Retina (tissue), 1 donor: ENCODE measurements at places on chromosomes 16 and 17.

- peak; percentile 71 for DNase-seq
Observed at GRCh38 chr17:9221147-9221921, 200.0 kb downstream of the NTN1 start.

GRCh38 chr17:6870841-6871240 is 39.3 kb upstream of the TEKT1 start:
- no peak for DNase-seq

- DNase-seq, result no peak
Observed at GRCh38 chr17:82372249-82373071, 895 bp downstream of the UTS2R start.

GRCh38 chr17:71110326-71110725 is 941.0 kb downstream of the KCNJ2 start:
- no peak for DNase-seq

GRCh38 chr17:81608082-81608481 is 28.8 kb downstream of the NPLOC4 start:
- no peak for DNase-seq

- DNase-seq, result peak; percentile 50
Observed at GRCh38 chr17:13544765-13545164, 57.0 kb downstream of the HS3ST3A1 start.
